ENCODE measurements at places on chromosomes 16 and 17.

DNA sequence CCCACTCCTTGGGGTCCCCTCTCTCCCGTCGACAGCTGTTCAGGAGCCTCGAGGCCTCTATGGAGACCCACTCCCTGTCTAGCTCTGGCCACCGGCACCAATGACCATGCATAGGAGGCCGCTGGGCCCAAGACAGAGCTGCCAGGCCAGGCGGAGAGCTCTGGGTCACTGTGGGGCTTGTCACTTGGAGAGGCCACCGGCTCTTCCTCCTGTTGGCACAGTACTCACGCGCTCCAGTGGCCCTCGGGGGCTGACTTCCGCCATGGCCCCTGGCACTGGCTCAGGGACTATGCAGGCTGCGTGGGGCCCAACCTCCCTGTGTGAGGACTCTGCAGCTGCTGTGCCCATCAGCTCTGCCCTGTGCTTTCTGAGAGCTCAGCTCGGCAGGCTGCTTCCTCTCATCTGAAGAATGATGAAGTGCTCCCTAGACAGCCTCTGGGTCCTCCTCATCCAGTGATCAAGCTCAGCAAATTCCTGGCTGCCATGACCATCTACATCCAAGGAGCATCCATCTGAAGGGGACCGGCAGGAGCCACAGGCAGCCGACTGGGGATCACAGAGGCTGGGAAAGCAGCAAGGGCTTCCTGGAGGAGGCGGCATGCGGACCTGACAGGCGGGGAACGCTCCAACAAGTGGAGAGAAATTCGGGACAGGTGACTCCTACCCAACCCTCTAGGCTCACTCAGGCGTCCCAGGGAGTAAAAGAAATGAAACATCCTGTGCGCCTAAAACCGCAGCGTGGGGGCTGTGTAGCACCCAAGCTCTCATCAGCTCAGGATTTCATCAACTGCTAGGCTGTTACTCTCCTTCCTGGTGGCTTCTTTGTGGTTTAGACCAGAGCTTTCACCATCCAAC lies 16.8 kb downstream of the GALNS start:
- no peak for DNase-seq

- no peak for DNase-seq
These were observed 95.6 kb downstream of the STXBP4 start for GRCh38 chr17:55063885-55064874.

DNA sequence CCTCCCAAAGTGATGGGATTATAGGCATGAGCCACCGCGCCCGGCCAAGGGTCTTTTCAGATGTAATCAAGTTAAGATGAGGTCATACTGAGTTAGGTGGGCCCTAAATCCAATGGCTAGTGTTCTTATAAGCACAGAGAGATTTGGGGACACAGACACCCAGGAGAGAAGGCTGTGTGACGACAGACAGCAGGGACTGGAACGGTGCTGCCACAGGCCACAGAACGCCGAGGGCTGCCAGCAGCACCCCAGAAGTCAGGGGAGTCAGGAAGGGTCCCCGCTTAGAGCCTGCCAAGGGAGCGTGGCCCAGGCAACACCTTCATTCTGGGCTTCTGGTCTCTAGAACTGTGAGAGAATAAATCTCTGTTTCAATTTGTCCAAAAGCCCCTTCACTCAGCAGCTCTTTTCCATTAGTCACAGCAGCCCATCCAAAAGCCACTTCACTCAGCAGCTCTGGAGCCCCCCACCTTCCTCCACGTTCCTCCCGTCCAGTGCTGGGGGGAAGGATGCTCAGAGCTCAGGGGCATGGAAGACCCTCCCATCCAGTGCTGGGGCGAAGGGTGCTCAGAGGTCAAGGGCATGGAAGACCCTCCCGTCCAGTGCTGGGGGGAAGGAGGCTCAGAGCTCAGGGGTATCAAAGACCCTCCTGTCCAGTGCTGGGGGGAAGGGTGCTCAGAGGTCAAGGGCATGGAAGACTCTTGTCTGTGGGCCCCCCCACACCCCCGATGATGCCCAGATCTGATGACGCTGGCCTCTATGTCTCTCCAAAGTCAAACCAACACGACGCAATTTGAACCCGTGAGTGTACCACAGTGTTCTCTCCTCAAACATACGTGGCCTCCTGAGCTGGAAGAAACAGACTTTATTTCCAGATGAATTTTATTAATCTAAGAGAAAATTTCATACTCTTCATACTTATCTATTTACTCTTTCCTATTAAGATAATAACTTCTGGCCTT lies 11.9 kb downstream of the RAB40B start:
- no peak for DNase-seq

DNA sequence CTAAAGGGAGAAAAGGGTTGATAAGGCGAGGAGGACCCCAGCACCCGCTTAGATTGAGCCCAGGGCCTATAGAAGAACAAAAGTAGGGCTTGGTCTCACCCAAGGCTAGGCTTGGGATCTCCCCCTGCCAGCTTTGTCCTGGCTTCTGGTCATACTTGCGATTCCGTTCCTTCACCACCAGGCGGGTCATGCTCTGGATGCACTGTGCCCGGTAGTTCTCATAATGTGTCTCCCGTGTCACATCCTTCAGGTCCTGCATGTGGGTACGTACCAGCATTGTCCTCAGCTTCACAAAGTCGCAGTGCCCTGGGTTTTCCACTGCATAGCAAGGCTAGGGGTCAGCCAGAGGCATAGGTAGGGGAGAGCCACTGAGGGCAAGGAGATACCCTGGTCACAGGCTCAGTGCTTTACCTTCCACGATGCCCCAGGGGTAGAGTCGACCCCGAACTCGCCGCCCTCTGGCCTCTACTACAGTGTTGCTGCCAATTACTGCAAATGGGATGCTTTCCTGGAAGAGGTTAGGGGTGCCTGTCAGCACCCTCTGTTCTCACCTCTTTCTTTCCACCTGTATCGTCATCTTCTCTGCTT lies 6.5 kb upstream of the MTMR4 start:
- DNase-seq: no peak

DNA sequence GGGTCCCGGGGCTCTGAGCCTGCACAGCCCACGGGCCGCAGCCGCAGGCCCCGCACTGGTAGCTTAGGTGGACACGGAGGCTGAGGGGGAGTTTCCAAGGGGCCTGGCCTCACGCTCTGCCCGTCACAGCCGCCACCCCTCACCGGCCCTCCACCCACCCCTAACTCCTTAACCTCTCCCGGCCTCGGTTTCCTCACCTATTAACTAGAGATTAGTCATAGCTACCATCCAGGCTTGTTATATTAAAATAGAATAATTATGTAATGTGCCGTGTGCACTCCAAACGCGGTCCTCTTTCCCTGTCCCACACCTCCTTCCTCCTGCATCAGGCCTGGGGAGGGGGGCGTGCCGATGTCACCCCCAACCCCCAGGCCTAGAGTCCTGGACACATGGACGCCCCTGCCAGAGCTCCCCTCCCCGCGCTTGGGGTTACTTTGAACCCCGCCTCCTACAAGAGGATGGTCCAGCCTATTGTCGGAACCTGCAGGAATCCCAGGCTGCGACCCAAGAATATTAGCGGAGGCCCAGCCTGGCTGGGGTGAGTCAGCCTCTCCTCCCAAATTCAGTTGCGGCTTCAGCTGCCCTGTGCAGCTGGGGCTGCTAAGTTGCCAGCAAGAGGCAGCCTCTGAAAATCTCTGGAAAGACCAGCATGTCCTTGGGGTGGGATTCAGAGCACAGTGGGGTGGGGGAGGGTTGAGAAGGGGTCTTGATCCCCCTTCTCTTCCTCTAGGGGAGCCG lies 17.3 kb downstream of the SOCS3 start:
- DNase-seq: no peak

GRCh38 chr17:49378311-49378710 lies 16.3 kb upstream of the ZNF652 start:
- DNase-seq: no peak

GRCh38 chr16:947255-947921 lies 23.4 kb downstream of the LMF1 start:
- peak; percentile 51 for DNase-seq

- DNase-seq: no peak
These were observed 21.0 kb downstream of the SOX8 start for GRCh38 chr16:1002399-1003166.

DNA sequence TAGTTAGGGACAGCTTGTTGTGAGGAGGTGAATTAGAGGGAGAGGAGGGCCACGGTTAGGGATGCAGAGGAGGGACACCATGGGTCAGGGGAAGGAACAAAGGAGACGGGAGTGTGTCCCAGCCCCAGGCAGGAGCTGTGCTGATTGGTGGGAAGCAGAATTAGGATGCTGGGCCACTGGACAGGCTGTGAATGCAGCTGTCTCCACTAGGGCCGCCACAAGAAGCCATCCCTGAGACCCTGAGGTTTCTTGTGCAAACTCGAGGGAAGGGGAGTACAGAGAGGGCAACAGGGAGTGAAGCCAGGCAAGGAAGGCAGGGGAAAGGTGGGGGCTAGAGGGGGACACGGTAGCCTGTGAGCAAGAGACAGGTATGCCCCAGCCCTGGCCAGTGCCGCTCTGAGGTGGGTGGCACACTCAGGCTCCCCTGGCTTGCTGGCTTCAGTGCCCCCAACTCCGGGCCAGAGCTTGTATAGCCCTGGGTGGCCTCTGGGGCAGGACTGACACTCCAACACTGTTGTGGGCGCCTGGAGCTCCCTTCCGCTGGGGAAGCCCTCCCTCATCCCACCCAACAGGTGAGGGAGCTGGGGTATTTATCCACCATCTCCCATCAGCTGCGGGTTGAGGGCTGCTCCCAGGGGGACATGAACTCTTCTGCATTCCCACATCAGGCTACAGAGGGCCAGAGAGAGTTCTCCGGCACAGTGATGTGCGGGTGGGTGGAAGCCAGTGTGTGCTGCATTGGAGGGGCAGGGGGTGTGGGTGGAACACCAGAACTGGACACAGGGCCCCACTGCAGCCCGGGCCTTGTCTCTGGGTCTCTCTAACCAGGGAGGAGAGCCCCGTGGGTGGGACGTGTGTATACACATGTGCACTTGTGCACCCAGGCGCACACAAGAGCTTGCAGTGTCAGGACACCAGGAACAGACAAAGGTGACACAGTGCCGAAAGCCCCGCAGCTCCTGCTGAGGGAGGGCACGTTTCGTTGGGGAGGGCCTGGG lies 8.3 kb upstream of the SPPL2C start:
- no peak for DNase-seq

- no peak for DNase-seq
These were observed 95.9 kb downstream of the METRNL start for GRCh38 chr17:83175119-83175821.

GRCh38 chr17:43545383-43545632 lies 832 bp downstream of the ETV4 start:
- DNase-seq: no peak

- DNase-seq: no peak
These were observed 5.2 kb downstream of the GPR179 start for GRCh38 chr17:38338535-38338934.

DNA sequence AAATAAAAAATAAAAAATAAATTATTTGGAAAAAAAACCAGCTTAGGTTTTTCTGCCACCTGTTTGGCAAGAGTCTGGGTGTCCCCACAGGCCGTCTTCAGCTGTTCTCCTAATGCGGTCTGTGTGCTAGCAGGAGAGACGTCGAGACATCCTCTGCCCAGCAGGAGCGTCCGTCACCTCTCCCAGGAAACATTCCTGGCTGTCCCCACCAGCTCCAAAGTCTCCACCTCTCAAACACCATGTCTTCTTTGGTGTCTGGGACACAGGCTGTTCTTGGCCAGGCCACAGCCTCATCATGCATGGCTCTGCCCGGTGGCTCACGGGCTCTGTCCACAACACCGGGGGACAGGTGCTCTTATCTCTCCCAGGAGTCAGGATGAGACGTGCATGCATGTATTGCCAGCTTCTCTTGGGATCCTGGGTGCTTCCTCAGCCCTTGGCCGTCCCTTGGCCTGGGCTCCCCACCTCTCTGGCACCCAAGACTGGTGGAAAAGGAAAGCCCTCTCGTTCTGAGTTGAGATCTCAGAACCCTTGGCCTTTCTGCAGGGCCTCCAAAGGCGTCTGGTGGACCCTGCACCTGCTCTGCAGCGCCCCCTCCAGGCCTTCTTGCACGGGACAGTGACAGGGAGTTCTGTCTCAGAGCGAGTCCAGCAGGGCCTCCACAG lies 84.9 kb upstream of the CBX4 start:
- DNase-seq: no peak

- peak; percentile 9 for DNase-seq
These were observed 3.6 kb downstream of the USP7 start for GRCh38 chr16:8959921-8960787.

DNA sequence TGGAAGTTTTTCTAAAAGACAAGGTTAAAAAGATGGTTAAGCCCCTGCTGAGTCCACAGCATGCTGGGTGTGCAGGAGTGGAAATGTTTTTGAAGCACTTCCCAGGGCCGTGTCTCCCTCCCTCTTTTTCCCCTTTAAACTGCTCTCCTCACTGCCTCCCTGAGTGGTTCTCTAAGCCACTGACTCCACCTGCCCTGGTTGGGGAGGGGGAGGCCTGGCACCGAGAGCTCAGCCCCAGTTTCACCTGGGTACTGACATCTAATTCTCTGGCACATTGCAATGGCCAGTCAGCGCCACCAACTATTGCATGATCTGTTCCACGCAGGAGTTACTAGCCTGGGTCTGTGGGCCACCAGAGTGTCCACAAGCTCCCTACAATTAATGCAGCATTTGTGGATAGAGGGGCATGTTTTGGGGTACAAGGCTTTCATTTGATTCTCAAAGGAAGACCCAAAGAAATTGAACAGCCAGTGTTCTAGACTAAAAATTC lies 22.7 kb downstream of the MPP3 start:
- peak; percentile 35 for DNase-seq

GRCh38 chr17:41687828-41688640 lies 651 bp upstream of the EIF1 start:
- peak; percentile 81 for DNase-seq

DNA sequence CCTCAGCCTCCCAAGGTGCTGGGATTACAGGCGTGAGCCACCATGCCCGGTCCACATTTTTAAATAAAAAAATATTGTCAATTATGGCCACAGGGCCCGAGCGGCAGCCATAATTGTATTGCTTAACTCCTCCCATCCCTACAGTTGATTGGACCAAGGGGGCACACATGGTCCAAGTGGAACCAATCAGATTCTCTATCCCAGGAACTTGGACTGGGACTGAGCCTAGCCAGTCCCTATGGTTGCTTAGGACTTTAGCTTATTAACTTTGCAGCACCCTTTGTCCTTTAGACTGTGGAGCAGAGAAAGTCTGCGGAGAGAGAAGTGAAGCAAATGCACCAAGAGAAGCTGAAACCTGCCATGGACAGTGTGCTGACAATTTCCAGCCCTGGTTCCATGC lies 5.5 kb upstream of the RDM1 start:
- no peak for DNase-seq

DNA sequence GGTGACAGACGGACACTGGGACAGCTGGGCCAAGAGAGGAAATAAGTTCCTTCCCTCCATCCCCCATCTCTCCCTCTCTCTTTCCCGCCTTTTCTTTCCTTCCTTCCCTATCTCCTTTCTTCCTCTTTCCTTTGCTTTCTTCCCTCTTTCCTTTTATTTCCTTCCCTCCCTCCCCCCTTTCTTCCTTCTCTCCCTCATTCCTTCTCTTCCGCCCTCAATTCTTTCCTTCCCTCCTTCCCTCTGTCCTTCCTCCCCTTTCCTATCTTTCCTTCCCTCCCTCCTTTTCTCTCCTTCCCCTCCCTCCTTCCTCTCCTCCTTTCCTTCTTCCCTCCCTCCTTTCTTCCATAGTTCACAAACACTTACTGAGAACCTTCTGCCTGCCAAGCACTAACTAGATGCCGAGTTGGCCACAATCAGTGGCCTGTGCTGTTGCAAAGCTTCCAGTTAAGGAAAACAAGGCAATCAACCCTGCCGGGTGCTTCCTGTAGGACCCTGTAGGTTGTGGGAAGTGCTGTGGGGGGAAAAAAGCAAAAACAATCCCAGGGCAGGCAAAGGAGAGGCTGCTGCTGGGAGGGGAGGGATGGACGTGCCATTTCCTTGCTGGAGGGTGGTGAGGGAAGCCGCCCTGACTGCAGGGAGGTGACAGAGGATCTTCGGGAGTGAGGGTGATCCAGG lies 31.7 kb downstream of the ABCC6 start:
- DNase-seq: no peak
